Amniotic stem cell (primary cell): ENCODE measurements at places on chromosomes 1 and 21.

DNA sequence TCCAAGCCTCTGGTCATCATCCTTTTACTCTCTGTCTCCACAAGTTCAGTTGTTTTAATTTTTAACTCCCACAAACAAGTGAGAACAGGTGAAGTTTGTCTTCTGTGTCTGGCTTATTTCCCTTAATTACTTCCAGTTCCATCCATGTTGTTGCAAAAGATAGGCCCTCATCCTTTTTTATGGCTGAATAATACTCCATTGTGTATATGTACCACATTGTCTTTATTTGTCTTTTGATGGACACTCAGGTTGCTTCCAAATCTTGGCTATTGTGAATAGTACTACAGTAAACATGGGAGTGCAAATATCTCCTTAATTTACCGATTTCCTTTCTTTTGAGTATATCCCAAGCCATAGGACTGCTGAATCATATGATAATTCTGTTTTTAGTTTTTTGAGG is 262.5 kb downstream of the HHAT start:
- DNase-seq: no peak

DNA sequence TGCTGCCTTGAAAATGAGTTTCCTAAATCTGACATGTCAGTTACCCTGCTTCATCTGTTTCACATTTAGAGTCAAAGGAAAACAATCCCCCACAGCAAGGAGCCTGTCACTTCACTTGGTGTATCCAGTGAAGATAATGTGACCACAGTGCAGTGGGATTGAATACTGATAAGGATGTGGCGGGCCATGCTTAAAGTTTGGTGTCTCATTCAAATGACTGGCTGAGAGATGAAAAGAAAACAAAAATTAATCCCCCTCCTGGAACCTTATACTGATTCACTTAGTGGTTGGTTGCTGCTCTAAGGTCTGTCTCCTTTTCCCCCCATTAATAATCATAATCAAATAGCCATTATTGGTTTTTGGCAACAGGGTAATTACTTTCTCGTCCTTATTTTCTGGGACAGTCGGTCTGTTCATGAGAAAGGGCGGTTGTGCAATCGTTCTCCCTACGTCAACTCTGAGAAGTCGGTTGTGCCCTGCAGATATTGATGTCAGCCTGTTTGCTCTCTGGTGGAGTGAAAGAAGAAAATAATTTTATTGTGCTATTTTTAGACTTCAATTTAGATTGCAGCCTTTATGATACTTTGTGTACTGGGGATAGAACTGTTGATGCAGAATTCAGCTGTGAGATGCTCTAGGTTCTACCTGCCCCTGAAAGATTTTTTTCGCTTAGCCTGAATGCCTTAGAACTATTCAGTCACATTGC is 360.2 kb downstream of the DISC1 start:
- DNase-seq: no peak

DNA sequence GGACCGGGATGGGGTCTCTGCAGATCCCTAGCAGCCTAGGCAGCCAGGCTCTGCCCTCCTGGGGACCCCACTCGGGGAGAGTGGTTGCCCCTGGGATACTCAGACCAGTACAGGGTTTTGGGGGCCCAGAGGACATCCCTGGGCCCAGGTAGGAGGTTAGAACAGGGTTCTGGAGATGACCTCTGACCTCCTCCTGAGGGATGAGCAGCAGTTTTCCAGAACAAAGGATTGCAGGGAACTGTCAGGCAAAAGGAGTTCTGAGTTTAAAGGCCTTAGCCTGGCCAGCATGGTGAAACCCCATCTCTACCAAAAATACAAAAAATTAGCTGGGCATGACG is 20.4 kb upstream of the VPS13D start:
- no peak for DNase-seq

GRCh38 chr1:52679048-52679447 is 19.1 kb downstream of the COA7 start:
- DNase-seq: no peak

- DNase-seq: no peak
Observed at GRCh38 chr1:9400425-9401079, 107.9 kb downstream of the SPSB1 start.

- DNase-seq: no peak
Observed at GRCh38 chr1:21893046-21893805, 43.9 kb downstream of the HSPG2 start.

DNA sequence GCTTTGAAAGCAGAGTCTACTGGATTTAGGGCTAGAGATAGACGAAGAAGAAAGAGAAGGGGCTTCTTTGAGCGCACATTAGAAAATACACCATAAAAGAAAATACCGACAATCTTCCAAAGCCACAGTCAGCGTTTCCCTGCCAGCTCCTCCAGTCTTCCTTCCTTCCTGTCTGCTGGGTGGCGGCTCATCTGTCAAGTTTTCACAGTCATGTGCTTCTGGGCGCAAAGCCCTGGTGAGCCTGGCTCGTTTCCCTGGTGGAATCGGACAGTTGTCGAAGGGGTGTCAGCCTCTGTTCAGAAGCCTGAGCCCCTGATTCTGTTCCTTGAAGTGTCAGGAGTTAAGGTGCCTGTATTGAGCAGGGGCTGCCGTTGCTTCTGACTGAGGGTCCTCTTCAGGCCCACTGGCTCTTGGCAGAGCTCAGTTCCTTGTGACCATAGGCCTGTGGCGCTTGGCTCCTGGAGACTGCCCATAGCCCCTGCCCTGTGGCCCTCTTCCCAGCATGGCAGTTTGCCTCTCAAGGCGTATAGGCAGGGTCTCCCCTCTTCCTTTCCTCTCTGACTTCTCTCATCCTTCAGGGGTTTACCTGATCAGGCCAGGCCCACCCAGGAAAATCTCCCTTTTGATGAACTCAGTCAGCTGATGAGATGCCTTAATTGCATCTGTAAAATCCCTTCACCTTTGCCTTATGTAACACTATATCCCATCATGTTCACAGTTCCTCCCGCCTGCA is 58.6 kb downstream of the ADARB1 start:
- no peak for DNase-seq

DNA sequence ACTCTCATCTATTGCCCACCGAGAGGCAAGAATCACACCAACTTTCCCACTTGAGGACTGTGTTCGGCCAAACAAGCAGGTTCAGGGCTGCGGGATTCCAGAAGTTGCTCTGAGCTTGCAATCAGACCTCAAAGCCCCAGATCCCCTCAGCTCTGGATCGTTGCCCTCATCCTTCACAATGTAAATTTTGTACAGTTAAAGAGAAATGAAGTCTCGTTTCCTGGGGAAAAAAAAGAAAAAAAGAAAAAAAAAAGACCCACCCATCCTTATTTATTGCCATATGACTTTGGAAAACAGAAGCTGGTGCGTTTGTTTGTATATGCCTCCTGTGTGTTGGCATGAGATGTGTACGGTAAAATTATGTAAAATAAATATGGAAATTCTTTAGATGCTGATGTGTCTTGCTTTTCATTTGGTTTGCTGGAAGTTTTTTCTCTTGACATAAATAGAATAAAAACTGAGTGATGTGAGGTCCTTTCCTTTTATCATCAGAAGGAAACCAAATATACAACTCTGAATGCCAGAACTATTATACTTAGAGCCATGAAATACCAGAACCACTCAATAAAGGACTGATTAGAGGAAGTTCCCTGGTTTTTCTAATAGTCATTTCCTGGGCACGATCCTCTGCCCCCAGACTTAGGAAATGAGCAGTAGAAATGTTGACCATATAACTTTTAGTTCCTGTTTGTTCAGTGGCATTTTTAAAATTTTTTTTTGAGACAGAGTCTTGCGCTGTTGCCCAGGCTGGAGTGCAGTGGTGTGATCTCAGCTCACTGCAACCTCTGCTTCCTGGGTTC is 48.7 kb downstream of the LHX4 start:
- no peak for DNase-seq

- no peak for DNase-seq
Observed at GRCh38 chr1:33381977-33382376, 48.9 kb downstream of the PHC2 start.

DNA sequence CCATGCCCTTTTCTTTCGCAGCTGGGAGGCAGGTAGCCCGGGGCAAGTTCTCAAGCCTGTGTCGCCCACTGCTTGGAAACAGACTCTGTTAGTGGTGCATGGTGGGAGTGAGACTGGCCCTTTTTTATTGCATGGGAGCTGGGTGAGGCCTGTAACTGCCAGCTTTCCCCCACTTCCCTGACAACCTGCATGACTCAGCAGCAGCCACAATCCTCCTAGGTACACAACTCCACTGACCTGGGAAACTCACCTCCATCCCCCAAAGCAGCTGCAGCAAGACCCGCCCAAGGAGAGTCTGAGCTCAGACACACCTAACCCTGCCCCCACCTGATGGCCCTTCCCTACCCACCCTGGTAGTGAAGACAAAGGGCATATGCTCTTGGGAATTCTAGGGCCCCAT is 25.8 kb downstream of the PIGP start:
- no peak for DNase-seq

DNA sequence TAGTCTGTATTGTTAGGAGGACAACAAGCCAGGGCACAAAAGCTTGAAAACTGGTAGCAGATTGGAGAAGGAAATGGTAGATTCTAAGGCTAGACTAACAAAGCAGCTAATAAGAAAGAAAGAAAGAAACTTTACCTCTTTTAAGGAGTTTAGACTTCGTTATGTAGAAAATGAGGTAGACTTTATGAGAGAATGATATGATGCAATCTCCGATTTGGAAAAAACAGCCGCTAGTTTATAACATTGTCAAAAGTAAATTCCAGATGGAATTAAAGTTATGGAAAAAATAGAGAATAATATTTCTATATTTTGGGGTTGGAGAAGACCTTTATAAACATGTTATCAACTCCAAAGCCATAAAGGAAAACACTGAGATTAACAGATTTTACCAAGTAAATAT is 67.0 kb downstream of the CAMSAP2 start:
- no peak for DNase-seq

DNA sequence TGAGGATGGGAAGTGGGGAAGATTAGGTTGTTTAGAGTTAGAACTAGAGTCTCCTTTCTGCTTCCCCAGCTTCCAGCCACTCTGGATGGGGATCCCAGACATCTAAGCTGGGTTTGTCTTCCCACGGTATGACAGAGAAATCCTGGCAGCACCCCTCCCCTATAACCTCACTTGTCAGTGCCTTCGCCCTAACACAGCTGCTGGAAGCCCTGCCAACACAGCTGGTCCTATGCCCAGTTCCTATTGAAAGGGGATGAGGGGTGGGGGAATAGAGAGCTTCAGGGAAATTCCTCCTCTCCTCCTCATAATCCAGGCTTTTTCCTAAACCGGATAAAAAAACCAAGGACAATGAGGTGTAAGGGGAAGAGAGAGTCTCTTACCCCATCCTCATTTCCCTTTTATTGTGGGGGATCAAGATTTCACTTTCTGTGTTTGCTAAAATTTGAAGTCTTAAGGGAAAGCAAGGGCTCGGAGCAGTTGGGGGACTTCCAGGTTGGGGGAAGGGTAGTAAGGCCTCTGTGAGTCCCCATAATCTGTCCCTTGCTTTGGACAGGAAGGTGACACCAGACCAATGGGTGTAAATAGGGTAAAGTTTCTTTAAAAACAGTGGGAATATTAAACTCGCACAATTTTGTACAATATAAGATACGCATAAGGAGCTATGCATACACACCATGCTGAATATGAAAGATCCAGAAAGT is 590 bp downstream of the TMOD4 start:
- DNase-seq: no peak

- DNase-seq: no peak
Observed at GRCh38 chr21:20570824-20571232, 427.4 kb upstream of the NCAM2 start.

GRCh38 chr1:99886179-99886578 is 36.0 kb downstream of the AGL start:
- no peak for DNase-seq
